ENCODE measurements at places on chromosomes 7 and 10. TPM values are rescaled to one million over a fixed set of nuclear protein-coding genes. Genes with fewer than 3 reads are reported as not detected.

CDK1 gene
- total RNA-seq = 16.0 TPM

SAMD9L gene
- 23.9 TPM for total RNA-seq

UBE2D4 gene
- total RNA-seq = 8.8 TPM

SLIT1 gene
- total RNA-seq = 5.6 TPM

DNA sequence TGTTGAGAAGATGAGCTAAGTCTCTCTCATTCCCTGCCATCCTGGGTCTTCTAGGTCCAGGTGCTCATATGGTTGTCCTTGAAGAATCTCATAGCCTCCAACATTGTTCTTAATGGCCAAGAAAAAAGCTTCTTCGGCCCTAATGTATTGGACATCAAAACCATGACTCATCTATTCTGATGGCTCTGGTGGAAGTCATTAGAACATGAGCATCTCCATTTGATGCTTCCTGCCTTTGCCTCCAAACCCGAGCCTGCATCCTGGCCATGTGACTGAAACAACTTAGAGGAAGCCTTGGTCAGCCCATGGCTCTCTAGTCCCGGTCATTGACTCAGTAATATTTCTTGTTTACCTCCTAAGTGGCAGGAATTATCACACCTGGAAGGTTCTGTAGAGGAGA, 264.1 kb upstream of the FZD8 start:
- H3K27me3 ChIP-seq = no peaks in the 10 kb centered on the region
- H3K4me3 ChIP-seq = no peak overlapping the region
- no peak overlapping the region for H3K27ac ChIP-seq

- H3K36me3 ChIP-seq = no peaks in the 10 kb centered on the region
- no peak overlapping the region for H3K4me3 ChIP-seq
- no peaks in the 10 kb centered on the region for H3K27me3 ChIP-seq
- peak; percentile 48 for DNase-seq
Observed at GRCh38 chr10:110357252-110357780, 52.6 kb upstream of the SMNDC1 start.

DNA sequence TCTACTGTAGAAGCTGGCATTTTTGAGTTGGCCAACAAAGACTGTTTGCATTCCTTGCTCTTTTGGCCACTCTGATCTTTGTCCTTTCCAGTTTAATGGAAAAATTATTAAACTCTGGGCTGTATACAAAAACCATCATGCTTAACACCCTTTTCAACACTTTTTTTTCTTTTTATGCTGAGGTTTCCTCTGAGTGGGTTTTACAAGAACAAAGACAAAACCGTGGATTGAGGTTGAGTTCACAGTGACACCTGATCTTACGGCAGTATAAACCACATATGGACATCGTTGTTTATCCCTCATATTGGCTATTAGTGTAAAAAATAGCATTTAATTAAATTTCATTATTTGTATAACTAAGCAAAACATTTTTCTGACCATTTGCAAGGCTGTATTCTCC, 21.8 kb downstream of the MGAM start:
- no peak for DNase-seq
- H3K27ac ChIP-seq = no peak overlapping the region
- H3K4me1 ChIP-seq = no peaks in the 10 kb centered on the region
- no peak overlapping the region for H3K4me3 ChIP-seq
- no peaks in the 10 kb centered on the region for H3K27me3 ChIP-seq

- H3K4me3 ChIP-seq = no peak overlapping the region
- H3K27me3 ChIP-seq = peaks cover 27% of the 10 kb centered on the region
- DNase-seq = peak; percentile 74
- no peaks in the 10 kb centered on the region for H3K36me3 ChIP-seq
- no peak overlapping the region for H3K27ac ChIP-seq
- no peaks in the 10 kb centered on the region for H3K4me1 ChIP-seq
Observed at GRCh38 chr10:128263891-128264688, 137.9 kb upstream of the MKI67 start.

DNA sequence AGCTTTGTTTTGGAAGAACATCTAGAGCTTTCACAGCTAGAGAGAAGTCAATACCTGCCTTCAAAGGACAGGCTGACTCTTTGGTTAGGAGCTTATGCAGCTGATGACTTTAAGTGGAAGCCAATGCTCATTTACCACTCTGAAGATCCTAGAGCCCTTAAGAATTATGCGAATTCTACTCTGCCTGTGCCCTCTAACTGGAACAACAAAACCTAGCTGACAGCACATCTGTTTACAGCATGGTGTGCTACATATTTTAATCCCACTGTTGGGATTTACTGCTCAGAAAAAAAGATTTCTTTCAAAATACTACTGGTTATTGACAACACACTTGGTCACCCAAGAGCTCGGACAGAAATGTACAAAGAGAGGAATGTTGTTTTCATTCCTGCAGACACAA, 57.3 kb downstream of the PALS2 start:
- H3K36me3 ChIP-seq = no peaks in the 10 kb centered on the region
- no peak overlapping the region for H3K4me3 ChIP-seq

All from lung (tissue), 17 donors.